ENCODE measurements at places on chromosomes 5 and 9. TPM values are rescaled to one million over a fixed set of nuclear protein-coding genes. Genes with fewer than 3 reads are reported as not detected.

The CDX1 gene
- not detected for total RNA-seq

The PDE8B gene
- not detected for total RNA-seq

The TERT gene
- not detected for total RNA-seq

The TPM2 gene
- 431 TPM for total RNA-seq

The CATSPER3 gene
- total RNA-seq, result under 0.01 TPM

The C5orf24 gene
- total RNA-seq, result 39.7 TPM

The OR13C9 gene
- not detected for total RNA-seq

The OGN gene
- 4.0 TPM for total RNA-seq

The TAS2R1 gene
- not detected for total RNA-seq

The SLC25A2 gene
- total RNA-seq, result 0.39 TPM

The NEUROG1 gene
- not detected for total RNA-seq

The C5orf52 gene
- total RNA-seq, result not detected

The EDIL3 gene
- total RNA-seq, result 0.37 TPM

The TXNDC8 gene
- total RNA-seq, result not detected

The PDE6A gene
- not detected for total RNA-seq

The NFIB gene
- total RNA-seq, result 57.3 TPM

The DBH gene
- total RNA-seq, result not detected

The SEC16A gene
- total RNA-seq, result 34.8 TPM

The SLC6A18 gene
- not detected for total RNA-seq

The HSPB3 gene
- not detected for total RNA-seq

The CNTNAP3B gene
- not detected for total RNA-seq

The LHX3 gene
- not detected for total RNA-seq

The RAD50 gene
- total RNA-seq, result 30.5 TPM

The EQTN gene
- not detected for total RNA-seq

The HCN1 gene
- total RNA-seq, result not detected

The TNIP1 gene
- 65.7 TPM for total RNA-seq

The NOL8 gene
- 33.8 TPM for total RNA-seq

The GABRA1 gene
- not detected for total RNA-seq

The ECM2 gene
- total RNA-seq, result 3.3 TPM

The MARCOL gene
- not detected for total RNA-seq

The NDUFB6 gene
- total RNA-seq, result 35.0 TPM

The ZFP2 gene
- total RNA-seq, result 0.20 TPM

The IFNB1 gene
- not detected for total RNA-seq

The PCDHA4 gene
- under 0.01 TPM for total RNA-seq

The CACNA1B gene
- under 0.01 TPM for total RNA-seq

The OR1J2 gene
- 0.20 TPM for total RNA-seq

The TRPM3 gene
- 16.2 TPM for total RNA-seq

The OR1L4 gene
- not detected for total RNA-seq

The ANXA2R gene
- total RNA-seq, result 2.7 TPM

The SLCO4C1 gene
- under 0.01 TPM for total RNA-seq

The KIF20A gene
- 63.9 TPM for total RNA-seq

The KIF27 gene
- total RNA-seq, result 3.1 TPM

The SLC1A1 gene
- total RNA-seq, result 28.7 TPM
